ENCODE measurements at places on chromosomes 2 and 18. TPM values are rescaled to one million over a fixed set of nuclear protein-coding genes. Genes with fewer than 3 reads are reported as not detected.

The SCN9A gene
- 14.3 TPM for total RNA-seq

The NOSTRIN gene
- total RNA-seq, result 9.6 TPM

The CYP27A1 gene
- 26.8 TPM for total RNA-seq

The LIMS4 gene
- total RNA-seq, result 2.4 TPM

The DCDC2C gene
- not detected for total RNA-seq

The ANKRD30B gene
- total RNA-seq, result 0.44 TPM

The DSC3 gene
- total RNA-seq, result 4.5 TPM

- DNase-seq, result no peak
Measured at GRCh38 chr2:200305797-200306195, 697 bp upstream of the SPATS2L start.

DNA sequence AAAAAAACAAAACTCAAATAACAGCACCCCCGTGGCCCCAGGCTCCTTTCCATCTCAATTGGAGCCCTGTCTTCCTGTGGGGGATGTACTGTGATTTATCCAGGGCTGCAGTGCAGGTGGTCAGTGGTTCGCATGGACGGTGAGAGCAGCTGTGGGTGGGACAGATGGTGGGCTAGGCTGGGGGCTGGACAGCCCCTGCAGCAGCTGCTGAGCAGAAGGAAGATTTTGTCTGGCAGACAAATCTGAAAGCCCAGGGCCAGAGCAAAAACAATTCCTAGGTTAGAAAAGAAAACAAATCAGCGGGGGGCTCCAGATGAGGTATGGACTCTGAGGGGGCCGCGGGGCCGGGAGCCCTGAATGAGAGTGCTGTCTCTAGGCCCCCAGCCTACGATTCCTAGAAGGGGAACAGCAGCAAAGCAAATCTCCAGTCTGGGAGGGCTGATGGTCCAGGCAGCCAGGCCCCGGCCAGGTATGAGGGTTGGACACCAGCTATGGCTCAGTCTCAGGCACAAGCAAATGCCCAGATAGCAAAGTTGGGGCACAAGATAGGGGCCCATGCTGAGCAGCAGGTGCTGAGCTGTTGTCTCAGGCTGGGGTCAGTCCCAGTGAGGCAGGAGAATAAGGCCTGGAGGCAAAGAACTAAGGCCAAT is 45.4 kb downstream of the SOWAHC start:
- DNase-seq, result no peak

GRCh38 chr2:127636248-127637235 is 9.4 kb upstream of the GPR17 start:
- DNase-seq, result no peak

- DNase-seq, result no peak
Measured at GRCh38 chr2:221969087-221969829, 329.5 kb downstream of the PAX3 start.

DNA sequence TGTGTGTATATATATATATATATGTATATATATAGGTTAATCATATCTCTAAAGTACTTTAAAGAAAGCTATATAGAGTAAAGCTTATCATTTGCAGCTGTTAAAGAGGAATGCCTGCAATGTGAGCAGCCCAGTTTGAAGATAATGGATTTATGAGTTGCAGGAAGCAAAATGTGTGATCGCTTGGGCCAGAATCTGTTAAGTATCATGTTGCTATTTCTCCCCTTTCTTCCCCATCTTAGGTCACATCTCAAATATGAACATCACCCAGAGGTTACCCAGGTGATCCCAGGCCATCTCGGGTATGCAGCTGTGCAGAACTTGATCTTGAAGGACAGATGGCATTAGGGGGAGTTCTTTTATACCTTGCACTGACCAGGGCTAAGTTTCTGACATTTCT is 316.5 kb downstream of the MTX2 start:
- DNase-seq, result no peak

- peak; percentile 12 for DNase-seq
Measured at GRCh38 chr2:9313443-9313842, 106.8 kb downstream of the ASAP2 start.

- DNase-seq, result no peak
Measured at GRCh38 chr2:106341666-106342065, 126.5 kb downstream of the RGPD3 start.

DNA sequence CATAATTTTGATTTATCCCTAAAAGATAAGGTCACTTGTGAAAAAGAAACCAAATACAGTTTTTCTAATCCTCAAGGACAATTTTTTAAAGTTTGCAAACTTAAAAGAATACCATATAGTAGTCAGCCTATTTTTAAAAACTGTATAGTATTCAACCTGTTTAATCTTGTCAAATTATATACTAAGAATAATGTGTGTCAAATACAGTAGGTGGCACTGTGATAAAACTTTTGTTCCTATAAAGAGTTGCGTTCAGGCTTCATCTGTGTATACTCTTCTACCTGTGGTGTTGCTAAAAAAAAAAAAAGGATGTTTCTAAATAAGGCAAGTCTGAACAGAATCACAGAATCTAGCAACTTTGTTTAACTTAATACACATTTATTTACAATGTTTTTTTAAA is 68.6 kb downstream of the CCDC138 start:
- DNase-seq, result no peak

- DNase-seq, result no peak
Measured at GRCh38 chr2:109535217-109535946, 78.4 kb downstream of the SEPTIN10 start.

DNA sequence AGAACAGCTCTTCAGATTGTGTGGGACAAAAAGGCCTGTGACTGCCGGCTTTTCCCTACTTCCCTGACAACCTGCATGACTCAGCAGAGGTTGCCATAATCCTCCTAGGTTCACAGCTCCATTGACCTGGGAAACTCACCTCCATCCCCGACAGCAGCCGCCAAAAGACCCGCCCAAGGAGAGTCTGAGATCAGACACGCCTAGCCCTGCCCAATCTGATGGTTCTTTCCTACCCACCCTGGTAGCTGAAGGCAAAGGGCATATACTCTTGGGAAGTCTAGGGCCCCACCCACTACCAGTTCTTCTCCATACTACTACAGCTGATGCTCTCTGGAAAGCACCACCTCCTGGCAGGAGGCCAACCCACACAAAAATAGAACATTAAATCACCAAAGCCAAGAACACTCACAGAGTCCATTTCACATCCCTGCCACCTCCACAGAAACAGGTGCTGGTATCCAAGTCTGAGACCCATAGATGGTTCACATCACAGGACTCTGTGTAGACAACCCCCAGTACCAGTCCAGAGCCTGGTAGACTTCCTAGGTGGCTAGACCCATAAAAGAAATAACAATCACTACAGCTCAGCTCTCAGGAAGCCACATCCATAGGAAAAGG is 140.6 kb downstream of the NETO1 start:
- DNase-seq, result no peak

- no peak for DNase-seq
Measured at GRCh38 chr18:79377187-79377891, 18.4 kb upstream of the NFATC1 start.

DNA sequence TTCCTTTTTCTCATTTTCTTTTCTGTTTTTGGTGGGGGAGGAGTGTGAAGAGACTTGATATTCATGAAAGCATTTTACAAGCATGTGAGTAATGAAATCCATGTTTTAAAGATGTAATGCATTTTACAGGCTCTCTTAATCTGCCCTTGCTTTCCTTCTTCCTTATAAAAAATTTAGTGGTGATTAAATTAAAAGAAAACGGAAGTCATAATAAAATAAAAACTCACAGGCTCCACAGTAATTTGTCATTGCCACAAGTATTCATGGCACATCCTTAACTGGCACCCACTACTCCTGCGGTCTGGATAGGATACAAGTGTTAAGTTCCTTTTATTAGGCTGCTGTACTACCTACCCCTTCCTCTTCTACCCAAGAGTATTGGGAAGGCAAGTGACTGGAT is 241.2 kb downstream of the SLC4A3 start:
- DNase-seq, result no peak

GRCh38 chr2:171482308-171482707 is 40.0 kb upstream of the CYBRD1 start:
- DNase-seq, result no peak

DNA sequence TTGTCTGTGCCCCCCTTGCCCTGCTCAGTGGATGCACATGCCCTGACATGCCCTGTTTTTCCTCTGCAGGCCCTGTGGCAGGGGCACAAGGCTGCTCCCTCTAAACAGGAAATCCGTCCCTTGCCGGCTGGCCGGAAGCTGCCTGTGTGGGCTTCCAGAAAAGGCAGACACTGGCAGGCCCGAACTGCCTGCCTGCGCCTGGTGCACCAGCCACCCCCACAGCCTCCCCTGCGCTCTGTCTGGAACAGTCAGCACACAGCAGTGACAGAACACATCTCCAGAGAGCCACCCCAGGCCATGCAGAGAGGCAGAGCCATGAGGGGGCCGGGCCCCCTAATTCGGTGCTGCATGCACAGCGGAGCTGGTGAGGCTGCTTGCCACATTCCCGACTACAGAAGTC is 33.5 kb downstream of the LOXHD1 start:
- no peak for DNase-seq

DNA sequence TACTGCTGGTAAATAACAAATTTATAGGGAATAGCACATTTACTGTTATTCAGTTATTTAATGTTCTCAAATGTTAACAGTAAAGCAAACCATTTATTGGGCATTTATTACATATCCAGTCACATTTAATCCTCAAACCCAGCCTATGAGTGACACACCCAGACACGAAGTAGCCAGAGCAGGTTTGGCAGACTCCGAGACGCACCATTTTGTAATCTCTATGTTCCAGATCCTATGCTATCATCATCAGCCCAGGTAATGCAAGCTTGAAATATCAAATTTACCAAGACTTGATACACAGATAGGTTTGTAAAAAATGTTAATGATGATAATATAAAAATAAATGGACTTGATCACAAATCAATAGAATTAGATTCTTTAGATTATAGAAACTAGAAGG is 131.1 kb downstream of the IKZF2 start:
- DNase-seq, result no peak

DNA sequence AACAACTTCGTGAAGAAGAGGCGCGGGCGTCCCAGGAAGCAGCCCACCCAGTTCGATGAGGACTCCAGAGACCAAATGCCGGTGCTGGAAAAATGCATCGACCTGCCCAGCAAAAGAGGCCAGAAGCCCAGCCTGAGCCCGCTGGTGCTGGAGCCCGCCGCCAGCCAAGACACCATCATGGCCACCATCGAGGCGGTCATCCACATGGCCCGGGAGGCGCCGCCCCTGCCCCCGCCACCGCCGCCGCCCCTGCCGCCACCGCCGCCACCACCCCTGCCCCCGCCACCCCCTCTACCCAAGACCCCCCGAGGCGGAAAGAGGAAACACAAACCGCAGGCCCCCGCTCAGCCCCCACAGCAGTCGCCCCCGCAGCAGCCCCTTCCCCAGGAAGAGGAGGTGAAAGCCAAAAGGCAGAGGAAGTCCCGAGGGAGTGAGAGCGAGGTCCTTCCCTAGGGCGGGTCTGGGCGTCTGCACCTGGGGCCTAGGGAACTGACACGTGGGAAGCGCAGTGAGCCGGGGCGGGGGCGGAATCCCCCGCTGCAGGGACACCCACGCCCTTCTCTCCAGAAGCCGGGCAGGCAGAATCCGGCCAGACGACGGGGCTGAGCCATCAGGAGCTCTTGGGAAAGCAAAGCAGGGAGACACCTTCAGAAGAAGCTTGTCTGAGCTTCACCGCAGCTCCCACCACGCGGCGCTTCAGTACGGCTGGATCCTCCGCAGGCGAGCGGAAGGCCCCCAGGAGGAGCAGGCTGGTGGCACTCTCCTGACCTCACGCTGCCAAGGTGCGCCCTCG is 382.8 kb downstream of the SETBP1 start:
- DNase-seq, result no peak

DNA sequence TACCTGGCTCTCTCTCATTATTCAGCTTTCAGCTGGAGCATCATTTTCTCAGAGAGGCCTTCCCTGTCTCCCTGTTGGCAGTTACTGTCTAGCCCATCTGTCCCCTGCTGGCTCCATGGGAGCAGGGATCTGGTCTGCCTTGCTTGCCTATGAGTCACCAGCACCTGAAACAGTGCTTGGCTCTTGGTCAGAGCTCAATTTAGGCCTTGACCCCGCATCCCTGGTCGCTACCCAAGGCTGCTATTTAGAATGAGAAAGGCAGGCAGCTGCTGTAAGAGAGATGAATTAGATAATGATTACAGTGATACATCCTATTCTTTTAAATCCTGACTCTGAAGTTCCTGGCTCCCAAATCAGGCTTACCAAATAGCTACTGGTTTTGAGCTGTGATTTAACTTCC is 32.9 kb downstream of the KCNE4 start:
- DNase-seq, result no peak

GRCh38 chr2:225137971-225138370 is 95.7 kb upstream of the DOCK10 start:
- DNase-seq, result no peak

GRCh38 chr2:142901780-142902179 is 24.3 kb downstream of the KYNU start:
- no peak for DNase-seq

- DNase-seq, result no peak
Measured at GRCh38 chr2:32172870-32173269, 7.2 kb downstream of the SLC30A6 start.

- DNase-seq, result no peak
Measured at GRCh38 chr2:67726416-67726815, 329.3 kb downstream of the ETAA1 start.

- DNase-seq, result no peak
Measured at GRCh38 chr2:22850310-22850709, 534.7 kb upstream of the KLHL29 start.

- no peak for DNase-seq
Measured at GRCh38 chr2:195925120-195925519, 143.5 kb downstream of the DNAH7 start.

- no peak for DNase-seq
Measured at GRCh38 chr2:2799151-2799697, 468.1 kb upstream of the MYT1L start.

- no peak for DNase-seq
Measured at GRCh38 chr18:49030692-49031443, 80.1 kb upstream of the SMAD7 start.

- no peak for DNase-seq
Measured at GRCh38 chr18:49550621-49551339, 11.1 kb upstream of the LIPG start.

DNA sequence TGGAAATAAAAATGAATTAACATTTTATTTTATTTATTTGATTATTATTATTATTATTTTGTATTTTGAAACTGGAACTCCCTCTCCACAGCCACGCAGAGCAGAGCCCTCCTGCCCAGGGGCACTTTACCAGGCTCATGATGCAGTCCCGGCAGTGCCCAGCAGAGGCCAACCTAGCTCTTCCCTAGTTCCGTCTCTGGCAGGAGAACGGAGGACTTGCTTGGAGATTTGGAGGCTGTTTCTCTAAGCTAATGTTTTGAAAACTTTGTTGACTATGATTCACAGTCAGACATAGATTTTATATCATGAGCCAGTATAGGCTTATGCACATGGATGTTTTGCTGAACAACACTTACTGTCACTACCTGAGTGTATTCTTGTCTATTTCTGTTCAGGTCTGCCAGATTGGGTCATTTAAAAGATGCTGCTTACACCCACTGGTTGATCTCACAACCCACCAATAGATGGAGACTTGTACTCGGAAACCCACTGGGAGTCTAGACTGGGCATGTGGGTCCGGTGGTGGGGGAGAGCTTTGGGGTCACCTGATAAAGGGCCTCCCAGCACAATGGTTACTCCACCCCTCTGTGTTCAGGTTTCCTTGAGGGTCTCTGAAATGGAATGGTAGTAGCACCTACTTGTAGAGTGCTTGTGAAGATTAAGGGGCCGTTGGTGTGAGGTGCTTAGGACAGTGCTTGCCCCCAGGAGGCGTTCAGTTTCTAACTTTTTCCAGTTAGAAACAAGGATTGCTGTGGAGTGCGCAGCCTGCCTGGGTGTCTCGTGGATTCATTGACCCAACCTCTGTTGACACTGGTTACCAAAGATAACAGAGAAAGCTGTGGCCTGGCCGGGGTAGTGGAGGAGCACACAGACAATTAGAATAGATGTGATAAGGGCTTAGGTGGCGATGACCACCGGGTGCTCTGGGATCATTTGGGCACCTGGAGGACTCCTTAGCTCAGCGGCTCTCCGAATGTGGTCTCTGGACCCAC is 177.3 kb downstream of the HAUS1 start:
- DNase-seq, result peak; percentile 43

Measured in Caco-2 (cell line).